ENCODE measurements at places on chromosomes 2 and 18.

- no peak for DNase-seq
These were observed 10.0 kb upstream of the ADAM17 start for GRCh38 chr2:9565436-9566153.

- DNase-seq: no peak
These were observed 159.0 kb downstream of the ZFP36L2 start for GRCh38 chr2:43067254-43068040.

GRCh38 chr2:47050762-47051161 is 104.3 kb downstream of the STPG4 start:
- DNase-seq: no peak

GRCh38 chr2:65604246-65604645 is 171.8 kb upstream of the SPRED2 start:
- no peak for DNase-seq

GRCh38 chr2:118983133-118983532 is 41.1 kb downstream of the MARCO start:
- no peak for DNase-seq

DNA sequence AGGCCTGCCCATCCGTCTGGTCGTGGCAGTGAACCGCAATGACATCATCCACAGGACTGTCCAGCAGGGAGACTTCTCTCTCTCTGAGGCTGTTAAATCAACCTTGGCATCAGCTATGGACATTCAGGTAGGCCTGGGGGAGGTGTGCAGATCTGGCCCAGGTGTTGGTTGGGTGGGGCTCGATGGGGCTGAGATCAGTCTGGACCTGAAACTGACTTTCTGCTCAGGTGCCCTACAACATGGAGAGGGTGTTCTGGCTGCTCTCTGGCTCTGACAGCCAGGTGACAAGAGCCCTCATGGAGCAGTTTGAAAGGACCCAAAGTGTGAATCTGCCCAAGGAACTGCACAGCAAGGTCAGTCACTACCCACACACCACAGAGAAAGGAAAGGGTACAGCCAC is 12.6 kb downstream of the THNSL2 start:
- DNase-seq: no peak

DNA sequence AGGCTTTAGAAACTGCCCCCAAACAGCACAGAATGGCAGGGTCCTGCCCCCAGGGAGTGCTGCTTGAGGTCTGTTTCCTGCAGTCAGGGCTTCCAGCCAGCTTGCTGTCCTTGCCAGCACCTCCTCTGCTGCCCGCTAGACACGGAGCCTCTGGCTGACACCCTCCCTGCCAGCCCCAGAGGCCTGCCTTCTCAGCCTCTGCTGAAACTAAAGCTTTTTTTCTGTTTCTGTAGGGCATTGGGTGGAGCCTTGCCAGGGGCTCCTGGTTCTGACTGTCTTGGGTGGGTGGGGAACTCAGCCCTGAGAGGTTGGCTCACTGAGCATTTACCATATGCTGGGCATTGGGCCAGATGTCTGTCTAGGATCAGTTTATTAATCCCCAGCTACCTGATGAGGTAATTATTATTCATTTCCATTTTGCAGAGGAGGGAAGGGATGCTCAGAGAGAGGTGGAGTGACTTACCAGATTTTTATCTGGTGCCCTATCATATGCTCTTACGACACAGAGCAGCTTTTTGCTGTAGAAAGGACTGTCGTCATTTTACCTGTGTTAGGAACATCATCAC is 35.4 kb downstream of the INPP4A start:
- peak; percentile 50 for DNase-seq

- DNase-seq: no peak
These were observed 88.5 kb downstream of the RBBP8 start for GRCh38 chr18:23021623-23022022.

- no peak for DNase-seq
These were observed 303.5 kb upstream of the ZNF804A start for GRCh38 chr2:184294831-184295230.

GRCh38 chr18:22332590-22332989 is 85.1 kb downstream of the CTAGE1 start:
- no peak for DNase-seq

DNA sequence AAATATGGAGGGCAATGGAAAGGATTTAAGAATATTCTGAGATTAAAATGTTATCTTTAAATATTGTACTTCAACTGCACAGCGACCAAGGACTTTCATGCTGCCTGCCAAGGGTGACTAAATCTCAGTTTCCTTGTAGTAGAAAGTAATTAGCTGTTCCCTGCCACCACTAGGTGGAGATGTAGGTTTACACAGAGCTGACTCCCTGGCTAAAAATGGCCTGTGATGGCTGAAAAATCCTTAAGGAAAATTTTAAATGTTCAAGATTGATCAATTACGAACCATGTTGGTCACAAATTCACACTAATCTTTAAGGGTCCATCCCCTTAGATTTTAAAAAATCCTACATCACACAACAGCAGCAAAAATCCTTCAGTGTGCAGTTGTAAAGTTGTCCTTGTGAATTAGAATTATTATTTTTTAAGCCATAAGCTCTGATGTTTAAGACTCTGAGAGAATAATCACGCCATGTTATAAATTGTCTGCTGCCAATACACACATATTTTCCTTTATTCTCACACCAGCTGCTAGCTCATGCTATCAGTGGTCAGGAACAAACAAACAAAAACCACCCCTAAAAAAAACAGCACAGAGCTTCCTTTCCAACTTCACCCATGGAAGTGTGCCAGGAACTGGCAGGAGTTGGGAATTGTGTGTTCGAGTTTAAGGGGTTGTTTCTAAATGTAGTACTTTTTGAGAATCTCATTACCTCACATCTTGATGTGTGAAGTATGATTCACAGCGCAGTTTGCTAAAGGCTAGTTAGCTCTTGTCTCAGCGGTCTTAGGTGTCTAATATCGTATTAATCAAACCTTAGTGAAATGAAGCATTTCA is 399.8 kb downstream of the TMEM182 start:
- peak; percentile 0 for DNase-seq

DNA sequence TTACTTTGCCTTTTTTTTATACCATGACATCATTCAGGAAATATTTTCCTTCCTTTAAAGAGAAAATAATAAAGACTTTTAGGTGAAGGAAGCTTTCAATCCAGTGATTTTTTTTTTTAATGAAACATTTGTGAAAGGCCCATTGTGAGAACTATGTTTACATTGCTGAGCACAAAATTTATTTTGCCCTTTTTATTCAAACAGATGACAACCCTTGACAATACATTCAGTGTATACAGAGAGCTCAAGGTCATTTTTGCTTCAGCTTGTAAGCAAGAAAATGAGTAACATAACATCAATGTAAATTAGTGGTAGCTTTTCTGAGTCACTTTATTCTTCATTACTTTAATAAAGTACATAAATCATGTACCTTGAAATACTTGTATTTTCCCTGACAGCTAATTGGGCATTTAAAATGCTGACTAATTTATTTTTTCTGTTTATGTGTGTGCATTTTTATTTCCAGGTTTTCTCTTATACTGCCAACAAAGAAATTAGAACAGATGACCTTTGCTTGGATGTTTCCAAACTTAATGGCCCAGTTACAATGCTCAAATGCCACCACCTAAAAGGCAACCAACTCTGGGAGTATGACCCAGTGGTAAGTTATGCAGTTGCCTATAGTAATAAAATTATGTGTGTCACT is 121.6 kb downstream of the GALNT1 start:
- peak; percentile 26 for DNase-seq
